ENCODE measurements at places on chromosomes 4 and X.

DNA sequence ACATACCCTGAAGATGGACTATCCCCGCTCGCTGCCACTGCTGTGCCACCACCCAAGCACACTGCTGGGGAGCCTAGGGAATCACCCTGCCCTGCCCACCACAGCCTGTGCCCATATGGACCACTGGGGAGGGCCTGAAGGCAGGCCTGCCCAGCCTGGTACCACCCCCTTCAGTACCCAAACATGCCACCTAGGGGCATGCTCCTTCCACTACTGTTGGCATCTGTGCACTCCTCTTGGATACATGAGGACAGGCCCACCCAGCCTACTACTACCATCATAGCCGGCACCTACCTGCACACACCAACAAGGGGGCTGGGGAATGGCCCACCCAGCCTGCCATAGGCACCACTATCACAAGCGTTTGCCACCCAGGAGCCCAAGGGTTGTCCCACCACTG lies 30.1 kb upstream of the PRDX4 start:
- DNase-seq, result no peak

DNA sequence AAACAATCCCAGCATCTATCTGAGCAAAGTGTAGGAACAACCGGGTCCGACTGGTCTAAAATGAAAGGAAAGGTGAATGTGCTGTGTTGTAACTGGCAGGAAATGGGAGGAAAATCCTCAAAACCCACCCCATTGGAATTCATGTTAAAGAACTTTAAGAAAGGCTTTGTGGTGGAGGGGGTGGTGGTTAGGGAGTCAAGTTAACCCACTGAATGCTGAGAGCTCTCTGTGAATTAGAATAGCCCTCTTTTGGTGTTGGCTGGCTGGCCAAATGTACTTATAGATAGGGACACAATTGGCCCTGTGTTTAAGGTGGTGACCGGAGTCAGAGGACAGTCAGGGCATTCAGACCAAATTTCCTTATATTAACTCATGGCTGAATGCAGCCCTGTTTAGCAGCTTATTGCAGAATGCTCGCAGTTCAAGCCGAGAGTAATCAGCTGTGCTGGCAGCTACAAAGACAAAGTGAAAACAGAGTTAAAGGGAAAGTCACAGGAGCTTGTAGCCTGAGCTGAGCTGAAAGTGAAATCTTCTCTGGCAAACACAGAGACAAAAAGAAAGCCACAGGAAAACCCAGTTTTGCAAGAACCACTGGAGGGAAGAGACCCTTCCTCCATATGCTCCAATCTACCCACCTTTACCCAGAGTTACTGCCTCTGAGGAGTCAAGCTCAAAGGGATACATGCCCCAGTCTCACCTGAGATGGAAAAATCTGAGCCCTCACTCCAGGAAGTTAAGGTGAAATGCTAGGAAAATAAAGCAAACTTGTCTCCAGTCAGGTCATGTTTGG lies 38.5 kb upstream of the UGT2B7 start:
- peak; percentile 22 for DNase-seq

- DNase-seq, result no peak
Measured at GRCh38 chrX:150150076-150150779, 211.9 kb upstream of the EOLA2 start.

DNA sequence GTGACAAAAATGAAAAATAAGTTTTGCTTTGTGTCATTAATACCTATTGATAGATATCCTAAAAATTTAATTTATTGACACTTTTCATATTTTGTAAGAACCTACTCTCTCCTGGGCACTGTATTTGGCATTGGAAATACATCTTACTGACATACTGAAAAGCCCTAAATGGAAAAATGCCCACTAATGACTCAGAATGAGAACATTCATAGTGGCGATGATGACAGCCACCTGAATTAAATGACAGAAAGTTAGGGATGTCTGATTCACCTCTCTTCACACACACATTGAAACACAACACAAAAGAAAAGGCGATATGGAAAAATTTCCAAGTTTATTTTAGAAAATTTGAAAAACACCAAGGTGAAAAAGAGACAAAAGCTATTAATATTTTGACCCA lies 992.3 kb downstream of the STPG2 start:
- DNase-seq, result no peak

DNA sequence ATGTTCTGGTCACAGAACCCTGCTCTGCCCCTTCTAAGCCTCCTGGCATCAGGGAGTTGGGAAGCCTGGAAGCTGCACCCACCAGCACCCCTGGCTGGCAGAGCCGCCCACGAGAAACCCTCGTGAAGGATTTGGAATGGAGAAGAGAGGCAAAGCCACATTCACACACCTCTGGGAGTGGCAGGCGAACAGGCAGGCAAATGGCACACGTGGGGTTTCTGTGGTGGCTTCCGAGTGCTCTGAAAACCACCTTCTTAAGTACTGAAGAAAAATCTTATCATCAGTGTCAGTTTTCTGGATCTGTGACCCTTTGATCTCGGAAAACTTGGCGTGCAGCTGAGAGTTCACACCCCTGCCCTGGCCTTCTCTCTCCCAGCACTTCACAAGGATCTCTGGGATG lies 442.2 kb upstream of the FRG1 start:
- DNase-seq, result no peak

- DNase-seq, result no peak
Measured at GRCh38 chr4:156929386-156930105, 42.1 kb downstream of the PDGFC start.

- DNase-seq, result no peak
Measured at GRCh38 chr4:115865736-115866135, 752.3 kb upstream of the NDST4 start.

DNA sequence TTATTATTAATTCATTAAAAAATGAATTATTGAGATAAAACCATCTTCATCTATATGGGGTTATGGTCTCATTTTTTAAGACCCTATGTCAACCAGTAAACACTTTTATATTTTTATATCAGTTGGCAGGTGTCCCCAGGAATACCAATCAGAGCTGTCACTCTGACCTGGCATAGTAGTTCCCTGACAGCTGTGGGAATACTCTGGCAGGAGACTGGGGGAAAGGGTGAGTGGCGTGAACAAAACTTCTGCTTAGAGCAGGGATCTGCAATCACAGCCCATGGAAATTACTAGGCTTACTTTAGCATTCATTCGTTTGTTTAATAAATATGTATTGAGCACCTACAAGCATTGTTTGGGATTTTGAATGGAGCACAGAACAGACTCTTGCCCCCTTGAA lies 254.1 kb upstream of the KLF3 start:
- no peak for DNase-seq

DNA sequence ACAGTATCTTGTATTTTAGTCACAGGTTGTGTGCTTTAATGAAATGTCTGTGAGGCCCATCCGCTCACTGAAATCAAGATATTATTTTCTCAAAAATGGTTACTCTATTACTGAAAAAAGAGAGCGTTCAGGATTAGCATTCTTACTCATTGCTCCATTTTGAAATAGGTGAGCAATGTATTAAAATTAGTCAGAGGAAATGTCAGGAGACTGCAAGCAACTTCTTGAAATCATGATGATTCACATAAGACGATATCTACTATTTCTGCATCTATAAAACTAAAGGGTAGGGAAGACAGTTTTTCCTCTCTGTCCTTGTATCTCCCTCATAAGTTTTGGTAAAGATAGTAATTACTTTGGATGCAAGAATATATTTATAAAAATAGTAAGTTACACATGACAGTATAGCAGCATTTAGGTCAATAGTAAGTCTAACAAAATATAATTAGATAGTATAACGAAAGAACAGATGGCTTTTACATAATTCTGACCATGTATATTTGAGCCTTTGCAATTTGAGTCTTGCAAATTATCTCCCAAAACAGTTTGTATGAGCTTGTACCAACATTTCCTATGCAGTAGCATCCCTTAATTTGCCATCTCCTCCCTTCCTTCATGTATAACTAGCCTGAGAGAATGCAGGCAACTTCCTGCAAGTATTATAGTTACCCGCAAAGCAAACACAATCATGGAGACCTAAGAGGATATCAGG lies 937.8 kb downstream of the PCDH7 start:
- no peak for DNase-seq

DNA sequence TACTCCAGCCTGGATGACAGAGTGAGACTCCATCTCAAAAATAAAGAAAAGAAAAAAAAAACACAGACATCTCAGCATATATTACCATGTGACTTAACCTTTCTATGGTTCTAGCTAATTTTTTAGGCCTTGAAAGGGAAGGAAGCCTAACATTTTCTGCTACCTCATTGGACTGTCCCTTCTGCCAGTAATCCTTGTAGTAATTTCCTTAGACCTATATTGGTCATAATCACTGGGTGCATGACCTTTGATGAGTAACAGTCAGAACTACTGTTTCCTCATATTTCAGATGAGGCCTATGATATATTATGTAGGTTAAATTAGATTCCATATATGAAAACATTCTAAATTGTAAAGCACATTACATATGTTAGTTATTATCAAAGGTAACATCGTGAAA lies 9.6 kb downstream of the XIAP start:
- no peak for DNase-seq

DNA sequence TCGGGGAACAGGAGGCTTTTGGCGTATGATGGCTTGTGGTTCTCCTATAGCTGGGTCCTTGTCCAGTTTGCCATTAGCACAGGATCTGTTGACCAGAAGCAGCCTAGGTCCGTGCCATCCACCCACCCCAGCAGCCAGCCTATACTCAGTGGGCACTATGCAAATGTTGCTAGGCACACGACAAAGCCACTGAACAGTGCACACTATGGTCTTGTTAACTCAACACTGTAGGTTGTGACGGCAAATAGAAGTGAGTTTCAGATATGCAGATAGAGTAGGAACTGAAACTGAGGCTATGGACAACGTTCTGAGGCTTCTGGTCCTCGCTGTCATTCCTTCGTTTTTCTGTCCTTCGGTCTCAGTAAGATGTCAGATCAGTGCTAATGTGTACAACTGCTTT lies 541.3 kb upstream of the TENM3 start:
- no peak for DNase-seq

DNA sequence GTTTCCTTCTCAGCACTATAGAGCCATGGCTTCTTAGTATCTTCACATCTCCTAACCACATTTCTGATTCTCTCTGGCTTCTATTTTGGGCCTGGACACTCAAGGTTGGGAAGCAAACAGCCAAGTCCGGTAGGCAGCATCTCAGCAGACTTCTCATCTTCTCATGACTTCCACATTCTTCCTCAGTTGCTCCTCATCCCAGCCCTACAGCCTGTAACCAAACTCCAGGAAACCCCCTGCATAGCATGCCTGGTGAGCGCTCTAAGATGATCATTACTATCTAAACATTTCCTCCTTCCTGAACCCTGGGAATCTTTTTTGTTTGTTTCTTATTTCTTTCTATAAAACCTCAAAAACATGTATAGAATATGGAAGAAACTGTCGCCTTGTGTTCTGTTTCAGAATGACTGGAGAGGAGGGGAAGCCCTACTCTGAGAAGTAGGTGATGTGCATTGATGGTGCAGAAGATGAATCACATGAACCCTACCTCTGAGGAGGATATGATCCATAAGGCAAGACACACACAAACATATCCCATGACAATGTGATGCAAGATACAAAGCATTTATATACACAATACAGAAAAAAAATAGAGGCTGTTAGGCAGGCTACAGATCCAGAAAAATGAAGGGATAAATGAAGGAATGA lies 219.8 kb upstream of the GYPA start:
- no peak for DNase-seq

DNA sequence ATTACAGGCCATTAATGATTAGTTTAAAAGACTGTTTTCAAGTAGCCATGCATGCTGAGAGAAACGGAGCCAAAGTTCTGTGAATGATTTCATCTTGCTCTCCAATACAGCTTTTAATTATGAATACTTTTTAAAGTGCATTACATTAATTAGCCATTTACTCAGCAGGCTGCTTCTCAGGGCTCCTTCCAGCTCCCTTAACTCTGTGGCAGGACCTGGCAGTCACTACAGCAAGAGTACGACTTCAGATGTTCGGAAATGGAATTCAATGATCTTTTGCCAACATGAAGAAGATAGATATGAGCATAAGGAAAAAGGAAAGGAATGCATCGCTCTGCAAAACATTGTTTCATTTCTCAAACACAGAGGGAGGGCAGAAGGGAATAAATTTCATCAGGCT lies 987.2 kb downstream of the PDHA2 start:
- no peak for DNase-seq

DNA sequence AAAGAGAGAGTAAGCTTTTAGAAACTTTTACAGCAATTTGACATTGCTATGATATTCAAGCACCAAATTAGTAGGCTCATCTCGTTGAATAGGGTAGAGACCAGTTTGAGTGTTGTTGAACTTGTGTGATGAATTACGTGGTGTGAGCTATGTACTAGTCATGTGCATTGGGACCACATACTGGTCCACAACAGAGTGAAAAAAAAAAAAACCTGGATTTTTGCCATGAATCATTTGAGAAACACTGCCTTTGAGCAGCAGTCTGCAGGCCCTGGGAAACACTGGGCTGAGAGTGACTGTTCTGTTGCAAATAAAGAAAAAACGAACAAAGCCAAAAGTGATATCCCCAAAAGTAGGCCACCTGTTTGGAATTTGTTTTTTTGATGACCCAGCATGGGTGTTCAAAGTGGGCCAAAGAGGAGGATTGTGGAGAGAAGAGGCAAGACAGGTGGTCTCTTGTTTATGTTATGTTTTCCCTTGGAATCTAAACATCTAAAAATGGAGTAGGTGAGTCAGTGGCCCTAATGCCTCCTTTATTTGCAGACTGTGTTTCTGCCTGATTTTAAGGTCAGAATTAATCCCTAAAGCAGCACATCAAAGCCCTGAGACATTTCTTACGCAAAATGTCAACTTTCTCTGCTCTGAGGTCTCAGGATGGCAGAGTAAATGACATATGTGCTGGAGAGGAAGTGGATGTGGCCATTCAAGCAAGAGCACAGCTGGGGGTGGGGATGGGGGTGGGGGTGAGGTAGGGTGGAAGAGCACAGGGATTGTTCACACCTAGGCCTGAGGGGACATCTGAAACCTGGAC lies 33.5 kb downstream of the TAF7L start:
- DNase-seq, result no peak

DNA sequence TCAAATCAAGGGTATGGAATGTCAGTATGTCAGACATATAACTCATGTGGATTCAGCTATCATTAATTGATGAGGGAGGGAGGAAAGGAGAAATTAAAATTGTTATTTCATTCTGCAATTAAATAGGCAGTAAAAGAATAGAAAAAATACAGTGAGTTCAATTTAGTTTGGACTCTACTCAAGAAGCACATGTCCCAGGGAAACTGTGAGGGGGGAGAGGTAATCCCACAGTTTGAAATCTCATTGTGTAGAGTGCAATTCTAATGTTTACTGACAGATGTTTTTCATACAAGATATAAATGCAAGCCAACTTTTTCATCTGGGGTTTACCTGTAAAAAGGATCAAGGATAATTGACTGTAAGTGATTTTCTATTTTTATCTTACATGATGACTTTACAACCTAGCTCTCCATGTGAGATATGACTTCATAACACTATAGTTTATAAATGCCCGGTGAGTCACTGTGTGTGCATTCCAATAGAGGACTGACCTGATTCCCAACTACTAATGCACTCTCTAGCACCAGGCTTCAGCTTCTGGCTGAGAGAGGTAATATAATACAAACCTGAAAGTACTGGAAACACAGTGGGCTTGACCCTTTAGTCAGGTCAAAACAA lies 35.2 kb upstream of the SCD5 start:
- peak; percentile 25 for DNase-seq

- DNase-seq, result no peak
Measured at GRCh38 chr4:55931833-55932232, 16.9 kb upstream of the CEP135 start.

Data from HT-29 (cell line).